ENCODE measurements at places on chromosomes 11 and 22.

DNA sequence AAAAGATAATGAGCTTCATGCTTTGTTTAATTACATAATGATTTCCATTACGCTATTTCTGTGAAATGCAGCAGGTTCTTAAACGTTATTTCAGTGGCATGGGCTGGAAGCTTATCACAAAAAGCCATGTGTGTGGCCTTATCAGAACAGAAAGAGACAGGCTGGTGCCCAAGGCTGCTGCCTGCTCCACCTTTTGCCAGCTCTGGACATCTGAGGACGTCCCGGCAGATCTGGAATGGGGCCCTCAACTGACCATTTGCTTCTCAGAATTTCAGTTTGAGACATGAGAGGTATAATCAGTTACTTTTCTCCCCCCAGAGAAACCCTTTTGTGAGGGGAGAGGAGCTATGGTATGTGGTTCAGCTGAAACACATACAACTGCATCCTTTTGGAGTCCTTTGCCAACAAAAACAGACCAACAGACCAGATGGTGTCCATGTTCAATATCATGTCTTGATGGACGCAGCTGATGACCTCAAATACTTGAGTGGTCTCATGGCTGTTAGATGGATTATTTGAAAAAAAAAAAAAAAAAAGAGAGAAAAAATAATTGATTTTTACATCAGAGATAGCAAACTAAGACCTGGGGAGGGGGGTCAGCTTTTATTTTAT lies 8.6 kb downstream of the CDPF1 start:
- no peak for DNase-seq

DNA sequence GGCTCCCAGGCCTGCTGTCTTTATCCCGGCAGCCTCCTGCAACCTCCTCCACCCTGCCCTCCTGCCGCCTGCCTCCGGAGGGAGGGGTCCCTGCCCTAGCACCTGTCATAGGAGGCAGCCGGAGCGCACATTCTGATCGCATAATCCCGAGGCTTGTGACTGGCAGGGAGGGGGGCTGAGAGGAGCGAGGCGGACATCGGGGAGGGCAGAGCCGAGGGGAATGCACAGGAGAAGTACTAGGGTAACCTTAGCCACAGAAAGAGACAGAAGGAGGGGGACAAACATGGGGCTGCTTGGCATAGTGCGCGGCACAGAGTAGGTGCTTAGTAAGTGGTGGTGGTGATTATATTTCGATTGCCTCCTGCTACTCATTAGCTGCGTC lies 9.2 kb upstream of the ALX4 start:
- no peak for DNase-seq

DNA sequence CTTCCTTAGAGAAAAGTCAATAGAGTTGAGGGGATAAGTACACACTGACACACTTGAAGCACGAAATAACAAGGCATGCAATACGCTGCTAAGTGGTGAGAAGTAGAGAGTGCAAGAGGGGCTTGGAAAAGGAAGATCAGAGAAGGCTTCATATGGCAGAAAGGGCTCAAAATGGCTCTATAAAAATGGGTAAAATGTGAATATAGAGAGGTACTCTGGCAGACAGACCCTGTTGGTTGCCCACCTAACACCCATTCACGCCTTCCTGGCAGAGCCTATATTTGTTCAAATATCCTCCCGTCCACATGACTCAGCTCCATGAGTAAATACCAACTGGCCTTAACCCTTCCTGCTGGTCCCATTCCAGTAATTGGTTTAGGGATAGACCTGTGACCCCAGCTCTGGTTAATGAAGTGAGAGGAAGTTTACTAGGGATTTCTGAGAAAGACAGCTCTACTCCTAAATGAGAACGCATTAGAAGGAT lies 38.9 kb upstream of the CCDC34 start:
- DNase-seq: no peak

DNA sequence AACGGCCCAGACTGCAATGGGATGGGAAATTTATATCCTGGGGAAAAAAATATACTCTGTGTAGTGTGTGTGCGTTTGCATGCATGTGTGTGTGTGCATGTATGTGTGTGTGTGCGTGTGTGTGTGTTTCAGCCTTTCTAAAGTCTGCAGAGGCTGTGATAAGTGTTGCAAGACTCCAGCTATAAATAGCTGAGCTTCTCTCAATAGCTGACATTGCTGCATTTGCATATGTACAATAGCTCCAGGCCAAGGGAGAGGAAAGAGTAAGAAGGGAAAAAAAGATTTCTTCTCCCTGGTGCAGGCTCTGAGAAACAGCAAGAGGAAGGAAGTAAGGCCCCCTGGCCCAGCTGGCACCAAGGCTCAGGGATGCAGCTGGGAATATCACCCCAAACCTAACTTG lies 483.0 kb downstream of the MN1 start:
- DNase-seq: peak; percentile 69

DNA sequence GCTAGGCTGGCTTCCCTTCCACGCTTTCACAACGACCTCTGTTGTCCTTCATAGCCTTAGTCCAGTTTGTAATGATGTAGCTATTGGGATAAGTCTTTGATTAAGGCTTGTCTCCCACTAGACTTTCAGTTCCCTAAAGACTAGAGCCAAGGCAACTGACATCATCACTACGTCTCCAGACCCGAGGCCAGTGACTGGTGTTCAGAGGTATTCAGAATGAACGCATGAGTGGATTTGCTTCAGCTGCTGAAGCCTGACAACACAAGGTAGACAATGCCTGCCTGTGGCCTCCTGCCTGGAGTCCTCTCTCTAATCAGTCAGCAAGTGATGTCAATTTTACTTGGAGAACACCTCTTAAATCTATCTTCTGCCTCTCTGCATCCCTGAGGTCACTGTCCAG lies 13.6 kb downstream of the EFCAB6 start:
- no peak for DNase-seq

DNA sequence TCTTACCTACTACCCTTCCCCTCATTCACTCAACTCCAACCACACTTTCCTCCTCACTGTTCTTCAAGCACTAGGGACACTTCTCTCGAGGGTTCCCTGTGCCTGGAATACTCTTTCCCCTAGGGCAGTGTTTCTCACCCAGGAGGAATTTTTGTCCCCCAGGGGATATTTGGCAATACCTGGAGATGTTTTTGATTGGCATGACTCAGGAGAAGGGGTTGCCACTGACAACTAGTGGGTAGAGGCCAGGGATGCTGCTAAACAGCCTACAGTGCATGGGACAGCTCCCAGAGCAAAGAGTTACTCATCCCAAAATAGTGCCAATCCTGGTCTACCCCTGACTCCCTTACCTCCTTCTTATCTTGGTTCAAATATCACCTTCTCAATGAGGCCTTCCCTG lies 40.0 kb downstream of the BTG4 start:
- no peak for DNase-seq

DNA sequence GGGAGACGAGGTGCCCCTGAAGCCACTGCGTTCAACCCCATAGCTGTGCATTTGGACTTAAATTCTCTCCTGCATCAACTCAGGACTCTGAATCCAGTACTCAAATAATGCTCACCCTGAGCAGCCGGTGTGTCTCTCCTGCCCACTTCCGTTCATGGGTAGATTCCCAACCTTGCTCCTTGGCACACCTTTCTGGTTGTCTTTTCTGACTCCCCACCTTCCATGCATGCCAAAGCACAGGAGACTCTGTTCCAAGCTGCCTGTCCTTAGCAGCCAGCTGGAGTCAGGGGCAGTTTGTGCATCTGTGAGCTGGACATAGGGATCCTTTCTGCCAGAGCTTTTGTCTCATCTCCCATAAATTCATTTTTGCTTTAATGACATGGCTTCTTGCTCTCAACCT lies 1242.5 kb downstream of the TBC1D22A start:
- DNase-seq: no peak

- DNase-seq: no peak
Observed at GRCh38 chr11:114153224-114153623, 93.7 kb downstream of the ZBTB16 start.

- DNase-seq: no peak
Observed at GRCh38 chr11:7609015-7609414, 64.3 kb downstream of the CYB5R2 start.

DNA sequence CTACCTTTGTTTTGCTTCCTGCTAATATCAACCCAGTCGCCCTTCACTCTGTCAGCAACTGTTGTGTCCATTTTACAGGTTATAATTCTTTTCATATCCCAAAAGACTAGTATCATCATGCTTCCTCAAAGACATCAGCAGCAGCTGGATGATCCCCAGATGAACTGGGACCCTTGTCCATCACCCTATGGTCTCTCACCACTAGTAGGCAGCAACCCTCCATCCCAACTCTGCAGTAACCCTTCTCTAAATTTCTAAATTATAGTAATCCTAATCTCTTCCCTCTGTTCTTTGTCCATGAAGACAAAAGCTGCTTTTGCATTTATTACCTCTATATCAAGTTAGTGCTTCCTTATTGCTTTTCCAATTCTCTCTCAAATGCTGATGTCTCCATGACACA lies 1025.8 kb downstream of the FAM181B start:
- no peak for DNase-seq

GRCh38 chr11:17526931-17527627 lies 17.1 kb downstream of the USH1C start:
- no peak for DNase-seq

GRCh38 chr22:49055406-49055805 lies 772.3 kb downstream of the BRD1 start:
- DNase-seq: no peak

DNA sequence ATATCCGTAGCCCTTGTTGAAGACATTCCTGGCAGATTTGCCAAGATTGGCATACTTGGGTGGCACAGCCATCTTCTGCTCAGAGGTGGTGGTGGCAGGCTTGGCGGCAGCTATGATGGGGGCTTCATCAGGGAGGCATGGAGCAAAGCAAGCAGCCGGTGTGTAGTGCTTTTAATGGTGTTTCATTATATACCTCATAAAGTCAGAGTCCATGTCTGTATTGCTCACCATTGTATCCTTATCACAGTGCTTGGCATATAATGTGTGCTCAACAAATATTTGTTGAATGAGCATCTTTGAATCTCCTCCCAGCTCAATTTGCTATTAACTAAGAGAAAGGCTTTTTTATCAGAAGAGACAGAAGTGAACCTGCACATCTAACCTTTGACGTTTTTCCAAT lies 7.8 kb upstream of the DNHD1 start:
- no peak for DNase-seq

GRCh38 chr11:57709802-57710367 lies 2.1 kb downstream of the MED19 start:
- no peak for DNase-seq

DNA sequence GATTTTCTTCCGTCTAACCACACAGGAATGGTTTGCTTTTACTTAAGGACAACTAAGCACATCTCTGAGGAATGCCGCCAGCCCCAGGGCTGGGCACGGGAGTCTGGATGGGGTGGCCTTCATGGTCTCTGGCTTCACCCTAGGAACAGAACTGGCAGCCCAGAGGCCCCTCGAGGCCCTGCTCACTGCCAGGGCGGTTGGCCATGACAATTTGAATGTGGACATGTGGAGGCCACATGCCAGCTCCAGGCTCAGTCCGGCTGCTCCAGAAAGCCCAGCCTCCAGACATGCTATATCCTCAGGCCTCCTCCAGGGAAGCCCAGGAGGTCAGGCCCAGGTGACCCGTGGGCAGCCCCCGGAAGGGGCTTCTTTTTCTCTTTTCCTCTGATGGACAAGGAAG lies 84.0 kb upstream of the FGF3 start:
- no peak for DNase-seq

- DNase-seq: peak; percentile 68
Observed at GRCh38 chr11:58567889-58568512, 7.7 kb downstream of the LPXN start.

DNA sequence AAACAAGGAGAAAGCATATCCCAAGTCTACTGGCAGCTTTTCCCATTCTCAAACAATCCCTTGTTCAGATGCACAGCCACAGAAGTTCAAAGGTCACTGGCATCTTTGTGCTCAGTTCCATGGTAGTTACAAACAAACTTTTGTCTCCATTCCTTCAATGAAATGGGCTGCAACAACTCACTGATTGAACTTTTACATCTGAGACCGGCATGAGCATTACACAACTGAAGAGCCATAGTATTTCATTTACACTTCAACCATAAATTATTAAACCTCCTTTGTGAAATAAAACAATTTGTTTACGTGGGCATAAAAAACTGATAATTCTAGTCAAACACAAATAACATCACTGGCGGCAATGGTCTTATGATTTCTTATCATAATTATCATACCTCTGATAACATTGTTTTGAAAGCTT lies 67.8 kb upstream of the ARHGAP32 start:
- no peak for DNase-seq

- DNase-seq: peak; percentile 43
Observed at GRCh38 chr22:33851821-33852384, 68.4 kb downstream of the LARGE1 start.

GRCh38 chr22:32175683-32176644 lies 16.9 kb upstream of the C22orf42 start:
- no peak for DNase-seq

DNA sequence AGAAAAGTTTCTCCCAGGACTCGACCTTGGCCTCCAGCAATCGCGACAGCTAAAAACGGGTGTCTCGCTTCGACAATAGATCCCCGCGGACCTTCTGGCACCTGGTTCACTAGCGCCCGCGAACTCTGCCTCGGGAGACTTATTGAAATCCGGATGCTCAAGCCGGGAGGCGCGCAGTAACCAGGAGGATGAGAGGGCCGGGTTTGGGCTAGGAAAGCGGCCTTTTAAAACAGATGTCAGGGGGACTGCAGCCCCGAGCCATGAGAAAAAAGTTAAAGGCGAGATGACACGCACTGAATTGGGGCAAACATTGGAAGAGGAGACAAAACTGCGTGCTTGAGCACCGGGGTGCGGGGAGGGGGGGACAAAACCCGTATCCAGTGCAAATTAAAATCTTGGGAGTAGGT lies 637 bp upstream of the ZBTB16 start:
- DNase-seq: peak; percentile 44

DNA sequence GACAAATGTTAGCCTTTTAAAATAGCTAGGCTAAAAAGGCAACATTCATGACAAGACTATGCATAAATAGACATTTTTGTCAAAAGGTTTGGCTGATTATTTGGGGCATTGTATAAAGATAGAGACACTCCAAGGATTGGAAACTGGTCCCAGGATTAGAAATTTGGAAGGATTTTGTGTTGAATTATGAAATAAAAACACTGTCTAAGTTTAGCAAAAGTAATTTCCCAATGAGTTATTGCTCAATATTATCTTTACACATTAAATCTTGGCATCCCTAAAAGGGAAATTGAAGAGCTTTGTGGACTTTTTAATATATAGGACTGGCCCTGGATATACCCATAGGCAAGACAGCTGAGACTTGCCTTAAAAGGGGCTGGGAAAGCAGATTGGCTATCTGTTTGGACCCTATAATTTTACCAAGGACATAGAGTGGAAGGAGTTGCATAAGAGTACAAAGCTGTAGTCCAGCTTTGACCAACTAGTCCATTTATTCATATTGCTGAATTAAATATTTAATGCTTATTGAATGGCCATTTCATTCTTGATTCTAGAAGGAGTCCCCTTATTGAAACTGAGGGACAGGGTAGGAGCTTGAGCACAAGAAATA lies 382.7 kb downstream of the METTL15 start:
- peak; percentile 38 for DNase-seq

GRCh38 chr11:88435415-88435814 lies 97.9 kb upstream of the CTSC start:
- no peak for DNase-seq

Data from fibroblast of villous mesenchyme (primary cell).